Right renal cortex interstitium (tissue), 3 donors: ENCODE measurements at places on chromosomes 7 and 10.
A peak's percentile ranks its signal among the peaks of the same experiment; 100 is the strongest.

DNA sequence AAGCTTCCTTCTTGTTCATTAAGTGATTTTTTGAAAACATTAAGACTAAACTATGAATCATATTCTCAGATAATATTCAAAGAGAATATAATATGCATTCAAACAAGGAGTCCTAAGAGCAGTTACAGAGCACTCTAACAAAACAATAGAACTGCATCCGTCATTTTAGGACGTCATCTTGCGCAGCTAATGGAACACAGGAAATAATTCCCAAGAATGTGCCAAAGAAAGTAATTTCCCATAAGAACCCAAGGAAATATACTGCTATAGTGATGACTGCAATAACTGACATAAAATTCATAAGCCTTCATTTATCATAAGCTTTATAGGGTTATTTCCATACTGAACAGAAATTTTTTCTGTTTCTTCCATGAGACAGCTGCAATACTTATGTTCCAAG is 28.3 kb upstream of the CASD1 start:
- no peak for DNase-seq

GRCh38 chr10:89426230-89426868 is 12.0 kb downstream of the IFIT5 start:
- no peak for DNase-seq

DNA sequence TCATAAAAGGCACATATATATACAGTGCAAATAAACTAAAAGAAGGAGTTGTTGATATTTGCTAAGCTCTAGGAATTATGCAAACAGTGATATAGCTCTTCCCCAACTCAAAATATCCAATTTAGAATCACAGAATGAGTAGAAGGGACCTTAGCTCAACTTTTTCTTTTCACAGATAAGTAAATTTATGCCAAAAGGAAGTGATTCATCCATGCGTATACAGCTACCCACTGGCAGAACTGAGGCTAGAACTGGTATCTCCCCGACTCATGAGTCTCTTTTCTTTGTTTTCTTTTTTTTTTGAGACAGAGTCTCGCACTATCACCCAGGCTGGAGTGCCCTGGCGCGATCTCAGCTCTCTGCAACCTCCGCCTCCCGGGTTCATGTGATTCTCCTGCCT is 54.2 kb upstream of the SVIL start:
- no peak for DNase-seq

DNA sequence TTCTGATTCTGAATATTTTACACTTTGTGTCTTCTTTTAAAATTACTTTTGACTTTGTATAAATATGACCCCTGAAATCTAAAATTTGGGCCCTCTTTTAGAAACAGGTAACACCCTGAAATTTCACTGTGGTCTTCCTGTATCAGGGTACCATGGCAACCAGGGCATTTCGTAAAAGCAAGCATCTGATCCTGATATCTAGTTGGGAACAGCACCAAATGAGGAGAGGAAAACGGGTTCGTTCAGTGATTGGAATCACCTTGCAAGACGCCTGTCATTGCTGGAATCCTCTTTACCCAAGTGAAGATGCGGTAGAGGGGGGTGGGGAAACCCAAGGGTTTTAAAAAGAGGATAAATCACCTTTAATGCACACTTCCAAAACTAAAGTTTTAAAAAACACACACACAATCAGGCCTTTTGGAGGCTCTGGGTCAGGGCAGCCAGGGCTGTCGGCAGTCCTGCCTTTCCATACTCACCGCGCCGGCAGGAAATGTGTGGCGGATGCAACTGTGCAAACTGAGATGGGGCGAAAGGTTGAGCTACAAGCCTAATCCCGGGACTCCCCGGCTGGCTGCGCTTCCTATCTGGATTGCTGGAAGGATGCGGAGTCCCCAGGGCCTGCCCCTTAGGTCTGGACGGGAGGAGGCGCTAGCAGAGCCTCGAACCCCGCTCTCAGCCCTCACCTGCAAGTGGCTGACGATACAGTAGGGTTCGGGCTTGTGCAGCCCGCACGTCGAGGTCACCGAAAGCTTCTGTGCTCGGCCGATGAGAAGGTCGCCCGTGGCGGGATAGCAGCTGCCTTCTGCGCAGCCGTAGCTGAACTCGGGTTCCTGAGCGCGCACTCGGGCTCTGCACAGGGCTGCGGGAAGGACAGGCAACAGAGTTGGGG is 1.8 kb downstream of the LAMB1 start:
- DNase-seq = no peak

DNA sequence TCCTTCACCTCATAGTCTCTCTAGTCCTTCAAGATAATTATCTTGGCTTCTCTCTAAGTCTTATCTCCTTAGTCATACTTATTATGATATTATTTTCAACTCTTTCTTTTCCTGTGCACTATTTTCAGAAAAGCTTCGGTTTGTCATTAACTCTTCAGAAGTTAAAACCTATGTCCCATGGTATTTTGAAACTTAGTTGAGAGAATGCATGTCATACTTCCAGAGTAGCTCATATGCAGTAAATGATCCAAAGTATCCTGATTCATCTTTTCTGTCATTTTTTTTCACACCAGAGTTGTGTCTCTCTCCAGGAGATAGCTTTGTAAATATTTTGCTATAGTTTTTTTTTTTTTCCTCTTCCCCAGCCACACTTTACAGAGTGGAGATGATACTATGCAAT is 1008.6 kb downstream of the NRG3 start:
- DNase-seq = no peak

DNA sequence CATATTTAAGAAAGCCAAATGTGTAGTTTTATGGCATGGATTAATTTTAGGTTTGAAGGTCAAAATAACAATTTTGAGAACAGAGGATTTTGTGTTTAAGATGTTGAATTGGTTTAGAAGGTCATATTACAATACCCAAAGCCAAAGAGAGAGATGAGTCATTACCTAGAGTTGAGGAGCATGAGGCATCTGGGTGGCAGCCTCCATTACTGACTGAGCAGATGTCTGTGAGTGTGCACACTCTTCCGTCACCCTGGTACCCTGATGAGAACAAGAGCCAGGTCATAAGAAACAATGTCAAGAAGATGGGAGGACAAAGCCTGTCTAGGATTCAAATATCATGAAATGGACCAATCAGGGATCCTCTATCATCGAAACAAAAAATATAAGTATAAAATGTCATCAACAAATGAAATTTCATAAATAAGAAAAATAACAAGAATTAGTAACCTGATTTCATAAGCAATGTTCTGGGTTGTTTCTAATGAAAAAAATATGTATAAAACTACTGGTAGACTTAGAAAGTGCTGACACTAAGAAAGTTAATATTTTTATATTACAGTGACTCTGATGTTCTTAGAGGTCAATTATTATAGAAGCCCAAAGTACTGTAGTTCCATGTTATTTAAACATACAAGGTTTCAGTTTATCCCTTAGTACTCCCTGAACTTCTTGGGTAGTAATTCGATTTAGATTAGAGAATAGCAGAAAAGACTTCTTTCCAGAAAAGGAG is 20.0 kb downstream of the CUBN start:
- no peak for DNase-seq

- DNase-seq = no peak
Observed at GRCh38 chr10:11245095-11245479, 227.4 kb downstream of the CELF2 start.

DNA sequence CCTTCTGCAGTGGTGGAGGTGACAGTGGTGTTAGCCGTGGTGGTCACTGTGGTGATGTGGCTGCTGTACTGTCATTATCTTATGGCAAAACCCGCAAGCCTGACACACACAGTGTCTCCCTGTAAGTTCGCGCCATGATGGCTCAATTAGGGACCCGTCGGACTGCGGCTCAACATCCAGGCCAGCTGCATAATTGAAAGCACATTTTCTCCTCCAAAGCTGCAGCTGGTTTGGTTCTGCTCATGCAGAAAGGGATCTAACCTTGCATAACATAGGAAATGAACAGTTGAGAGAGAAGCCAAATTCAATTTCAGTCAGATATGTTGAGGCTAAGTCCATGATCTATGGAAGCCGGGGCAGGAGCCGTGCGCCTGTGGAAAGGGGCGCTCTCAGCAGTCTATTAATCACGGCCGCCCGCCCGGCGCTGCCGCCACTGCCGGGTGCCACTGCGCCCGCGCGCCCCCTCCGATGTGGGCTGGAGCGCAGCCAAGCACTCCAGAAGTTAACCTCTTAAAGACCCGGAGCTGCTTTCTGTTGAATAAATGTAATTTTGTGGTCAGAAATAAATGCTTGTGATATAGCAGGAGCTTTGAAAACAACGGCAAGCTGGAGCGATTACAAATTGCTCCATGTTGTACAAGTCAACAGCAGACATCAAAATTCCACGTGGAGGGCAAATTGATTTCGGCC is 227.7 kb downstream of the CUX1 start:
- peak; percentile 77 for DNase-seq

DNA sequence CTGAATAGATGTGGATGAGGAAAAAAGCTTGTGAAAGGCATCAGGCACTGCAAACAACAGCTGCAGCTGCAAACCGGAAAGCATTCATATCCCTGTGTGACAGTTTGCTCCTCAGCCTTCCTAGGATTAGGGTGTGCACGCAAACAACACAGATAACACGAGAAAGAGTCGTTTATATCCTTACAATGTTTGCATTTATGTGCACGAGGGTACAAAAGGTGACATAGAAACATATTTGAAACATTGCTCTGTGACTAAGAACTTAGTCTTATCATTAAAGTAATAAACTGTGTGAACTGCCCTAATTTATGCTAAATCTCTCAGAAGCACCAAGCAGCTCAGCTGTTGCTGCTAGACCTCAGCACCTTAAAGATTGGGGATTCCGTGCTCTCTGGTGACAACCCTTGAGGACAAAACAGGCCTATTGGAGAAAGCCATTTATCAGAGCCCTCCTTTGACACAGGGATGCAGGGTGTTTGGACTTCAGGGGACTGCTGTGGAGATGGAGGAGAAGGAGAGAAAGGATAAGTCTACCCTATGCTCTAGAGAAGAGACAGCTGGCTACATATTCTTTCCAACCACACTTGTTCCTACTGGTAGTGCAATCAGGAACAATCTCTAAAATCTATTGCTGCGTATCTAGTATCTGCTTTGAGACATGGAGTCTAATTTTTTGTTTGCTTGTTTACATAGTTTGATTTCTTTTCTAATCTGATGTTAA is 176.2 kb downstream of the GNAT3 start:
- DNase-seq = peak; percentile 37

GRCh38 chr7:907158-907980 is 31.0 kb downstream of the GET4 start:
- DNase-seq = no peak

- DNase-seq = no peak
Observed at GRCh38 chr10:12455766-12456165, 106.4 kb downstream of the CAMK1D start.

GRCh38 chr10:11448190-11448544 is 163.3 kb downstream of the USP6NL start:
- no peak for DNase-seq

DNA sequence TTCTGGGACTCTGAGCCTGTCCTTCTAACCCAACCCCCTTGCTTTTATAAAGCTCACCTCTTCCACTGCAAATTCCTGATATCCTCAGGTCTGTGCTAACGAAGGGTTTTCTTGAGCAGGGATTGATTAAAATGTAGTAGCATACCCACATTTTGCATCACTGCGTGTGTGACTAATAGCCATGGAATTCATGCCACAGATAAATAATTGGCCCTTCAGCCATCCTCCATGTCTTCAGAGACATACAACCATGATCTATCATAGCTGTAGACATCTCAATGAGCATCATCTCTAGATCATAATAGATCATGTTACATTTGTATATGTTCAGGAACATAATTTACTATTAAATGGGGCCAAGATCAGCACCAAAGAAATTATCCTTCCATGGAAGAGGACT is 990.3 kb downstream of the KCNMA1 start:
- no peak for DNase-seq

DNA sequence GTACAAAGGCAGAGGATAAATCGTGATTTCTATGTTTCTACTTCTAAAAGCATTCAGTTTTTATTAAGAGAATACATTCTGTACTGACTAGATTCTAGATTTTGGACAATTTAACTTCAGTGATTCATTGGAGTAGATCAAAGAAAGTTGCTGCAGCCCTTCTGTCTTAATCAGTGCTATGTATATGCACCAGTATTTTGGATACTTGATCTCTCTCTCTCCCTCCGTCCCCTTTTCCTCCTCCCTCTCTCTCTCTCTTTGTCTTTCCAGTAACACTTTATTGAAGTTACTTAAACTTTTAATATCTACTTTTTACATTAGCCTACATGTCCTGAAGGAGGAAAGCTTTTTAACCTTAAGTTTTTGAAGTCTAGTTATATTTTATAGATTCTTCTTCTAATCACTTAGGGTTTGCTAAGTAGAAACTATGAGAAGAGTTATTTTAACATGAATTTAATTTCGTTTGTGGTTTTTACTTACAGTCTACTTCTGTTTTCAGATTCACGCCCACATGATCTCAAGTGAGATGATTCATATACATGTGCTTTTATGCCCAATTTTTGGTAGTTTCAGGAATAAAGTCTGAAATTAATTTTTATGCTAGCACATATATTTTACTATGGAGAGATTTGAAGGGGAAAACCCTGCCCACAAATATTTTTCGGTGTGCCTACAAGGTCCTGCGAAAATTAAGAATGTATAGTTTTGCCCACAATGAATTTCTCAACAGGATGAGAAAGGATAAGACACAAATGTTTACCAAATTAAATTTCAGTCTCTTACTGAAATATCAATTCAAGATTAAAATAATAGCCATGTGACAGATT is 9.1 kb downstream of the MDFIC start:
- no peak for DNase-seq

DNA sequence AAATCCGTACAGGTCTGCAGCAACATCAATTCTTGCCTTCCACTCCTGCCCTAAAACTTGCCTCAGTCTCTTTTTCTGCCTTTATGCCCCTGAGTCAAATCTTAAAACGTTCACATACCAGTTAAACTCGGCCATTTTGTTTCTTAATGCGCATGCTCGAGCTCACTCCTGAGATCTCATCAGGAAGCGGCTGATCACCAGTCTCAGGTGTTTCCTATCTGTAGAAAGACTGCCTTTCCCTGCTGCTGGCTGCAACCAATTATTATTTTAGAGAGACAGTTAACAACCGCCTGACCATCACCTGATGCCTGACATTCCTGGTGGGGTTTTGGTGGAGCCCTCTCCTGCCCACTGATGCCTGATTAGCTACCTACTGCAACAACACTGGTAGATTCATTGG is 70.2 kb upstream of the TMEM140 start:
- no peak for DNase-seq

DNA sequence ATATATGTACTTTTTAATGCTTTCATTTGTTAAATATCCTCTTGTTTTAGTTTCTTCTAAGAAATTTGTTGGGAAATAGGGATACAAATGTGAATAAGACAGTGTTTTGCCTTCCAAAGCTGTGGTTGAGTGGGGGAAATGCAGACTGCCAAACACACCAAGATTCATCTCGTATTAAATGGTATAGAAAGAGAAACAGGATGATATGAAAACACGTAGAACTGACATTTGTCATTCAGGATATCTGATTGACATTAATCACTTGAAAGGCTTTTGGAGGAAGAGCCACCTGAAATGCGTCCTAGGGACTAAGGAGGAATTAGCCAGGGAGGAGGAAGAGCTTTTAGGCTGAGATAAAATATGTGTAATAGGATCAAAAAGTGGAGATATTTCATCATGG is 287.4 kb upstream of the SEMA3C start:
- DNase-seq = no peak

DNA sequence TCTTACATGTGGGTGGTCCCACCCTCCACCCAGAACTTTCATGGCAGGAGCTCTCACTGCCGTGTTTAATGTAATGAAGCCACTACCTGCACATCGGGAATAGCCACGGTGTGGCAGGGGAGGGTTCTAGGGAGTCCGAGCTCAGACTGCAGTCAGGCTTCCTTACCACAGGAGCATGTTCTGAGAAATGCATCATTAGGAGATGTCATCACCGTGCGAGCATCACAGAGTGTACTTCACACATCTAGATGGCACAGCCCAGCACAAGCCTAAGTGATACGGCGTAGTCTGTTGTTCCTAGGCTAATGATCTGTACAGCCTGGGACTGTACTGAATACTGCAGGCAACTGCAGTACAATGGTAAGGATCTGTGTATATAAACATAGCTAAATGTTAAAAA is 153.0 kb upstream of the LANCL2 start:
- no peak for DNase-seq
